ENCODE measurements at places on chromosomes 3 and 15. TPM values are rescaled to one million over a fixed set of nuclear protein-coding genes. Genes with fewer than 3 reads are reported as not detected.
A peak's percentile ranks its signal among the peaks of the same experiment; 100 is the strongest.

GRCh38 chr15:73629798-73630429 lies 3.3 kb downstream of the NPTN start:
- peak overlapping the region; percentile 72 for H3K4me3 ChIP-seq
- H3K36me3 ChIP-seq: no peaks in the 10 kb centered on the region
- no peak for DNase-seq
- H3K27me3 ChIP-seq: no peaks in the 10 kb centered on the region
- H3K4me1 ChIP-seq: peaks cover 52% of the 10 kb centered on the region
- peak overlapping the region; percentile 11 for H3K27ac ChIP-seq

The MYD88 gene
- total RNA-seq: 42.6 TPM

The CRABP1 gene
- total RNA-seq: 127 TPM

- no peak overlapping the region for H3K27ac ChIP-seq
- H3K27me3 ChIP-seq: no peaks in the 10 kb centered on the region
- H3K36me3 ChIP-seq: no peaks in the 10 kb centered on the region
- H3K4me1 ChIP-seq: no peaks in the 10 kb centered on the region
- no peak for DNase-seq
- no peak overlapping the region for H3K4me3 ChIP-seq
These were observed 321.8 kb downstream of the TBC1D5 start for GRCh38 chr3:17420668-17421067.

The CDHR4 gene
- not detected for total RNA-seq

- no peak overlapping the region for H3K4me3 ChIP-seq
- no peaks in the 10 kb centered on the region for H3K4me1 ChIP-seq
- H3K27ac ChIP-seq: no peak overlapping the region
- no peaks in the 10 kb centered on the region for H3K27me3 ChIP-seq
- DNase-seq: no peak
These were observed 61.8 kb downstream of the GAP43 start for GRCh38 chr3:115685097-115685496.

DNA sequence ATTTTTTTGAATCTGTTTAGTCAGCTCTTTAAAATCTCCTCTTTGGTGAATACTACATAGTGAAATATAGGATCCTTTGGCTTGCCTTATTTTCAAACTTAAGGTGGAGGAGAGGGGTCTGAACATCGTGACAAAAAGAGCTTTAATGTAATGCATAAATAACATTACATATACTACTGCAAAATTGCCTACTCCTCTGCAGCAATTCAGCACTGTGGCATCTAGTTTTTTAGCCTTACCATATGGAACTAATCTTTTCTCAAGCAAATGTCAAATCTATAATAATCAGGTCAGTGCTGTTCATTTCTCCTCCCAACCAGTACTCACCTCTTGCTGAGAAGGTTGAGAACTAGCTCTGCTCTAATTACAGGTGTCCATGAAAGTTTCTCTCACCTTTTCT lies 394.0 kb upstream of the CDIN1 start:
- no peaks in the 10 kb centered on the region for H3K36me3 ChIP-seq
- no peak for DNase-seq
- no peak overlapping the region for H3K27ac ChIP-seq
- H3K4me3 ChIP-seq: no peak overlapping the region

Measured in GM23338 (cell line).